ENCODE measurements at places on chromosomes 6 and 20.

DNA sequence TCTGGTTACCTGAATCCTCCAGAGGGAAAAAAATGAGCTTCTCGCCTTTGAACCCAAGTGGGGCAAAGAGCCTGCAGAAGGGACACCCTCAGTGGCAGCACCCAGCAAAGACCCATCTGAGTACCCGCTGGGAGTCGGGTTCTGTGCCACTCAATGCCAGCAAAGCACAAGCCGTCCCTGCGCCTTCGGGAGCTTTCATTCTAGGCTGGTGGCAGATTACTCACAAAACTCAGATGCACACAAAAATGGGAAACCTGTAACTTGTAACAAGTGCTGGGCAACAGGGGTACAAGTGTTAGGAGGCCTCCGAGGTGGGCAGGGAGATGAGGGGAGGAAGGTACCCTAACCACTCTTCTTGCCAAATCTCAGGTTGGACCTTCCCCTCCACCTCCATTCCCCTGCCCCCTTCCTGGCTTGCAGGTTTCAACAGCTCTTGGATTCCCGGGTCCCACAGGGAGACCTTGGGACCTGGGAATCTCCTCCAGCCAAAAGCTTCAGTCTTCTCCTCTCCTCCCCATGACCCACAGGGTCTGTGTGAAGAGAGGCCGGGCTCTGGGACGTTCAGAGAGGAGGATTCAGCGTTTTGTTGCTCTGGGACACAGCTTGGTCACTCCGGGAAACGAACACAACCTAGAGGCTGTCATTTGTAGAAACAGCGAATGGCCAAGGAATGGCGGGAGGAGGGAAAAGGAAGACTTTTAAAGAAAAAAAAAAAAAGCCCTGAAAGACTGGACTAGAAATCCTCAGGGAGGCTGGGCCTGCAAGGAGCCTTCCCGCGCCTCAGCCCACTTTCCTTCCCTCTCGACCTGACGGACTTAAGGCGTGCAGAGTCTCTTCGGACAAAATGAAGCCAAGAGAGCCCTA is 1.2 kb upstream of the PARD6B start:
- no peak for DNase-seq

- DNase-seq = no peak
Measured at GRCh38 chr20:3046677-3047462, 1.0 kb downstream of the MRPS26 start.

DNA sequence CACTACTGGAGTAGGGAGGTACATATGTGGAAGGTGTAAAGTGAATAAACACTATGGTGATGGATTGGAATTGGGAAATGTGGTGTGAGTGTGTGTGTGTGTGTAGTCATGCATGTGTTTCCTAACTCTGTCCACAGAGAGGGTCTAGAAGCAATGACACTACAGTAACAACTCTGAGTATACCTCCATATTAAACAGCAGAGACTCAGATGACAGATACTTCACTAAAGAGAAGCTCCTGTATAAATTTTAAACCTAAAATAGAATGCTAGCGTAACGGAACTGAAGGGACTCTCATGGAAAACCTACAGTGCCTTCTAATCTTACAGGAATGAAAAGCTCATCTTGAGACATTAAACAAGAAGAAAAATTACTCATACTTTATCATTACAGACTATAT is 150.5 kb downstream of the SLC16A10 start:
- DNase-seq = no peak

GRCh38 chr20:54792688-54793087 is 317.3 kb downstream of the DOK5 start:
- no peak for DNase-seq

- no peak for DNase-seq
Measured at GRCh38 chr6:123338394-123338793, 298.4 kb downstream of the TRDN start.

- DNase-seq = no peak
Measured at GRCh38 chr20:18609741-18610140, 21.9 kb downstream of the DTD1 start.

- no peak for DNase-seq
Measured at GRCh38 chr6:154606457-154606856, 96.0 kb upstream of the CNKSR3 start.

GRCh38 chr20:50029697-50030461 is 47.1 kb downstream of the SNAI1 start:
- no peak for DNase-seq

DNA sequence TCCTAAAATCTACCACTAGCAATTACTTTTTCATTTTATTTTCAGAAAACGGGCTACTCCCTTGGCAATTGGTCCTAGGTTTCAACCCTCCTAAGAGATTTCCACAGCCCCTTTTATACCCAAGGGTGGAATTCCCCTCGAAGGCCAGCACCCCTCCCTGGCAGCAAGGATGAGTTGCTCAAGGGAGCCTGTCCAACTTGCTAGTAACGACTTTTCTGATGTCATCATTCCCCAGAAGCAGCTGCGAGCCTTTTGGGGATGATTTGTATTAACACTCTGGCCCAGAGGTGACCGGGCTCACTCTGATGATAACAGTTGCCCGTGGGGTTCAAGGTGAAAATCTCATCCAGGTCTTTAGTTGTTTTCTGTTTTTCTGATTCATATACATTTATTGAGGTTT is 30.7 kb upstream of the NAA20 start:
- no peak for DNase-seq

DNA sequence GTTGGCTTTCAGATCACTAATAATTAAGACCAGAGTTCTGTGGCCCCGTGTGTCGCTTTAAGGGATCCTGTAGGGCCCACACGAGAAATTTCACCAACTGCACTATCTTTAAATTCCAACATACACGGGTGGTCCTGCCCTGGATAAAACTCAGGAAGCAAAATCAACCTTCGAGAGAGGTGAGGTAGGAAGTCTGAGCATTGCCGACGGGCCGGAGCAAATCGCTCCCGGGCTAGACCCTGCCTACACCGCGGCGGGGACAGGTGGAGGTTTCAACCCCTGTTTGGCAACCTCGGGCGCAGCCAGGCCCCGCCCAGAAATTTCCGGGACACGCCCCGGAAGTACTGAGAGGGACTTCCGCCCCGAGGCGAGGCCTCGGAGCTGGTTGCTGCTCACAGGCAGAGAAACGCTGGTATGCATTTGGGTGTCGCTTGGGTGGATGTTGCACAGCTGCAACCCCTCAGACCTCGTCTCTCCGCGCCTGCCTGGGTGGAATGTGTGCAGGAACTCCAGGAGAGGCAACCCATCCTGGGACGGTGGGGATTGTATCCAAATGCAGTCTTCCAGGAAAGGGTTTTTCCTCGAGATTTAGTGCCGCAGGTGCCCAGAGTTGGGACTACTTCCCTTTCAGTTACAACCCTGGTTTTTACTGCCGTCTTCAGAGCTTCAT is 19.9 kb downstream of the ZKSCAN8 start:
- peak; percentile 49 for DNase-seq

GRCh38 chr20:13430346-13431002 is 208.3 kb downstream of the TASP1 start:
- DNase-seq = no peak

DNA sequence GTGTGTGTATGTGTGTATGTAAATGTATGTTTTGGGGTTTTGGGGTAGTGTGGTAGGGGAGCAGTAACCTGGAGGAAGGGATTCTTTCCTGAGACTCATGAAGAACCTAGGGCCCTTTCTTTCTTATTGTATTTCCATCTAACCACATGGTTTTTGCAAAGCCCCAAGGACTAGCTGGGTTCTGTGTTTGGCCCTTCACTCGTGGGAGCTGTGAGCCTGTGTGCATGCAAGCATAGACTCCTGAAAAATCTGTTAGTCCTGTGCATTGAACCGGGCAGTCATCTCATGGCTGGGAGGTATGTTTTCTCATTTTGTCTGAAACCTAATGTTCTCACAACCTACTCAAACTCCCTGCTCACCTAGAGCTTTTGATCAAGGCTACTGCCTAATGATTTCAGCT is 219.1 kb downstream of the PHACTR1 start:
- DNase-seq = no peak

DNA sequence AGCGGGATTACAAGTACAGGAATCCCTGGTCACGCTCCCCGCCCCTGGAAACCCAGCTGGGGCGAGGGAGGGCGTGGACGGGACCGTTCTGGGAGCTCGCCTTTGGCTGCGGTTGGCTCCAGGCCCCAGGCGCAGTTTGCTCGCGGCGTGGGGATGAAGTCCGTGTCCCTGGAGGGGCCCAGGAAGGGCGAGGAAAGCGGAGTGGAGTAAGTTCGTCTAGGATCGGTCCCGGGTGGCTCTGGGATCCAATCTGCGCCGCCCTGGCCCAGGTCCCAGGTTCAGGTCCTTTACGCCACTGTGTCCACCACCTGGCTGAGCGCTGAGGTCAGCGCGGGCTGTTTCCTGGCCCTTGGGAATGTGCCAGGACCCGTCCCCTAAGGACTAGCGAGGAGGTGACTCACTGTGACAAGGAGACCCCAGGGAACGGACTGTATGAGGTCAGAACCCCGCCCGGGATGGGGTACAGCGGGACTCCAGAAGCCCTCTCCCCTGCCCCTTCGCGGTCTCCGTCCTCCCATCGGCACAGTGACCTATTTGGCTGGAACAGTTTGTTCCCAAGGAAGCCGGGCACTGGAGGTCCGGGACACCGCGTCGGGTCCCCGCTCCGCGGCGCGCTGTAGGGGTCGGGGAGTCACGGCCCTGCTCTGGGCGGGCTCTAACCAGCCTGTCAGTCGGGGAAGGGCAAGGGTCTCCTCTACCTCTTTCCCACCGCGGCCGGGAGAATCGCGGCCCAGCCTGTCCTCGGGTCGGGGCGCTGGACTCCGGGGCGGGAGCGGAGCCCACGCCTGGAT is 724 bp downstream of the CDKN1A start:
- peak; percentile 42 for DNase-seq

DNA sequence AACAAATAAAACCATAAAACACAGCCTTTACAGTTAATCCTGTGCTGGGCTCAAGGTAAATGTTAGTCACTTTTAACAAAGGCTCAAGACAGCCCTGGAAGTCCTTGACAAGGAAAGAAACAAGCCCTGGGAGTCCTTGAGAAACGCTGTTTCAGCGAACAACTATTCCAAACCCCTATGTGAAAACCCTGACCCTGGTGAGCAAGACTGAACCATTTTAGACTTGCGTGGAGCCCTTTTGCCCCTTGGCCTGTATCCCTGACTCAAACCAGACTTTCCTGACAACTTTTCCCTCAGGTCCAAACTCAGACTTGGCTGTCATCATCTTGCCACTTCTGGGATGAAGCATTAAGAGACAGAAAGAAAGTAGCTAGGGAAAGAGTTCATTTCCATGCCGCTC is 180.4 kb downstream of the AIG1 start:
- no peak for DNase-seq

GRCh38 chr6:45548657-45549515 is 171.2 kb upstream of the SUPT3H start:
- no peak for DNase-seq

DNA sequence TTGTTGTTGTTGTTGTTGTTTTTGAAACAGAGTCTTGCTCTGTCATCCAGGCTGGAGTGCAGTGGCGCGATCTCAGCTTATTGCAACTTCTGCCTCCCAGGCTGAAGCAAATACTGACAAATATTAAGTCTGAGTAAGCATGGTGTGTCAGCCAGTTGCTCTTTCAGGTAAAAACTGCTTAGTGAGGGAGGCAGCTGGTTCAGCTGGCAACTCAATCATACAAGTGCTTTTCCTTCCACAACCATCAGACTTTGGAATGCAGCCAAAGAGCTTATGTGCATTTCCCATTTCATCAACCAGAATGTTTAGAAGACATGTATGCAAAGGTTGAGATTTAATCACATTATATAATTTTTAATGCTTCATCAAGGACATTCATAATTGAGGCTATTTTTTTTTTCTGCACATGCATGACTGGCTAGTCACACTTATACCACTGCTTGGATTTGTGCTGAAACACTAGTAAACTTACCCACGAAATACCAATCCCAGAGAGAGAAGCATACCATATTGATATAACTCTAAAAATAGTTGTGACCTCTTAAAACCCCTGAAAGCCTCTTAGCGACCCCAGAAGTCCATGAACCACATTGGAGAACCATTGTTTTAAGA is 56.0 kb downstream of the CLIC5 start:
- no peak for DNase-seq

- no peak for DNase-seq
Measured at GRCh38 chr6:35310265-35310831, 12.7 kb downstream of the DEF6 start.

GRCh38 chr6:138724015-138724414 is 49.6 kb upstream of the CCDC28A start:
- peak; percentile 2 for DNase-seq

DNA sequence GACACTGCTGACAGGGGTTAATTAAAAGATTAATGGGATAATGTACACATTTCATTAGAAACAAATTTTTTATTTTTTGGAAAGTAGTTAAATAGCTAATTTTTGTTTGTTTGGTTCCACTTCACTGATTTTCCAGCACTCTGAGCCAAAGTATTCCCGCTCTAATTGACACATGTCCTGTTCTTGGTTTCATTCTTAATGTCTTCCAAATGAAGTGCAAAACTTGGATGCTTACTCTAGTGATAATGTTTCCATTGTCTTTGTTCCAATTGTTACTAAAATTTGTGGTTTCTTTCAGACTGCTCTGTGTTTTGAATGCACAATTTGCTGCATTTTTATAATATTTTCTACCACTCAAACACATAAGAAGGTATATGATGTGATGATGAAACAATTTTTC is 794.3 kb downstream of the PHF3 start:
- DNase-seq = no peak

GRCh38 chr6:502761-503160 is 111.2 kb downstream of the IRF4 start:
- no peak for DNase-seq

- no peak for DNase-seq
Measured at GRCh38 chr20:31860390-31861134, 9.8 kb downstream of the DUSP15 start.

GRCh38 chr6:74343804-74344203 is 647.8 kb downstream of the CD109 start:
- DNase-seq = no peak

DNA sequence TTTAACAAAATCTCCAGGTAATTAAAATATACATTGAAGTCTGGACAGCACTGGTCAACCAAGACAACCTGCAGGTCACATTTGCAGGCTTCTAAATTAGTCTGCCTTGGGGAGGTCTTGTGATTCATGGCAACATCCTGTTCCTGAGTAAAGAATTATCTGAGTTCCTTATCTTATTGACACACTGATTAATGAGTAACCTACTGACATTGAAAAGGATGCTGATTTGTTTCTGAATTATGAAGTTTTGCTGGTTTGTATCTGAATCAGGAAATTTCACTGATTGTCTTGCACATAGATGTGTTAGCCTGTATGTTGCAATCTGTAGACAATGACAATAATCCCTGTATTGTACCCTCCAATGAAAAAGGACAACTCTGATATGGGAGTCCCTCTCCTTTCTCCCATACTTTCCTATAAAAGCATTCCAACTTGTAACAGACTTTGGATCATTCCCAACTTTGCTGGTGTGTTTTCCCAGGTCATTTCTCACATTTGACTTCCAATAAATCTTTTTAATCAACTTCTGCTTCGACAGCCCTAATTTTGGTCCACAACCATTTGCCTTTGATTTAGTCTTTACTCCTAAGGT is 80.0 kb downstream of the LAMP5 start:
- DNase-seq = no peak

- DNase-seq = no peak
Measured at GRCh38 chr20:22438926-22439325, 145.4 kb downstream of the FOXA2 start.

Data from hippocampal formation (tissue), 2 donors.